ENCODE measurements at places on chromosomes 3 and 15.

DNA sequence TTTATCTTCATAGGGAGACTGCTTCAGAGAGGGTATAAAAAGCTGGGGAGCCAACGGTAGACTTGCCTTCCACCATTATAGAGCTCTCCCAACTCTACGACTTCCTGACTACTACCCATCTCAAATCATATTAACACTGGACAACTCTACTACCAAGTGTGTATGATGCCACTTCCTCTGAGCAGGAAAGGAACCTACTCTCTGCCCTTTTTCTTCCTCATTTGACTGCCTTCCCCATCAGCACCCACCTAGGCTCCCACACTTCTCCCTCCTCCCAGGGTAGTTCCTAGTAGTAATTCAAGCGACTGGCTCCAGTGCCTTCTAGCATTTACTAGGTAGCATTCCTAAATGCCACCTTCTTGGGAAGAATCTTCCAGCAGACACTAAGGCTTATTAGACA is 24.5 kb upstream of the TBL1XR1 start:
- DNase-seq, result no peak
- H3K36me3 ChIP-seq, result peaks cover 3% of the 10 kb centered on the region
- no peak overlapping the region for H3K27ac ChIP-seq
- H3K27me3 ChIP-seq, result no peaks in the 10 kb centered on the region

- H3K27ac ChIP-seq, result no peak overlapping the region
- H3K27me3 ChIP-seq, result no peaks in the 10 kb centered on the region
- DNase-seq, result no peak
- H3K36me3 ChIP-seq, result peaks cover 13% of the 10 kb centered on the region
Observed at GRCh38 chr3:153617463-153617862, 455.4 kb downstream of the RAP2B start.

GRCh38 chr15:70024521-70024920 is 73.2 kb downstream of the TLE3 start:
- H3K27me3 ChIP-seq, result peaks cover 30% of the 10 kb centered on the region
- no peaks in the 10 kb centered on the region for H3K36me3 ChIP-seq

DNA sequence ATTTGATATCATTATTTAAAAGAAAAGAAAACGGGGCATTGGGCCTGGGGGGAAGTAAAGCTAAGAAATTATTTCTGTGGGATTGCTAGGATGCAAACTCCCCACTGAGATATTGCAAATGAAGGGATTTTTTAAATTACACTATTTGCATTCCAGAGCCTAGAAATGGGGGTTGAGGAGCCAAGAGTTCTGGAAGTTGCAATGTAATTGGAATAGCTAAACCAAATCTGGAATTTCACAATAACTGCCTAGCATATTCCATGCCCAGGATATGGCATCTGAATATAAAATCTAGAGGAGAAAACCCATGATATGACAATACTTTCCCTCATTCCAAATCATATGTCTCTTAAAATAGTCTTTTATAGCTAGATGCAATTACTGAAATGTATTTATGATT is 93.0 kb downstream of the CADM2 start:
- no peak overlapping the region for H3K4me3 ChIP-seq
- H3K36me3 ChIP-seq, result no peaks in the 10 kb centered on the region
- H3K4me1 ChIP-seq, result no peaks in the 10 kb centered on the region
- H3K27me3 ChIP-seq, result no peaks in the 10 kb centered on the region

DNA sequence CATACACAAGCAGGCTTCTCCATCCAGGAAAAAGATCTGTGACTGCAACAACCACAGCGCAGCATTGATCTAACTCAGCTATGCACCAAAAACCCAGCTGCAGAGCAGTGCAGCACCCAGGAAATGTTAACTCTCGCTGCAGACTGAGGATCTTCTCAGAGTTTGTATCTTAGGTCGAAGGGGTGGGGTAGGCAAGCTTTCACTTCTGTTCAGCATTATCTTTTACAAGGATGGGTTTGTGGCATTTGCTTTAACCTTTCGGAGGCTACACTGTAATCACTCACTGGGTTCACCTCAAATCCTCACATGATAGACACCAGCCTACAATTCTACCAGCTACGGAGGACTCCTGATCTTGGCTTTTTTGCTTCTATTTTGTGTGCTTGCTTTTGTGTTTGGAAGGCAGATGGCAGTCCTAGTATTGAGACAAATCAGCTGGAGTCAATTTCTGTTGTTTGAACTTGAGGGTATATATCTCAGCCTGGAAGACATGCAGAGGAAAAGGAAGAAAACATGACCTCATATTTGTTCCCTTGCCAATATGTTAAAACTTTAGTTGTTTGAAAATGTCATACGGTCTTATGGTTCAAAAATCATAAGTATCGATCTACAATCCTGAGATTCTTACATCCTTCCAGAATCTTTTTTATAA is 25.2 kb downstream of the LRRK1 start:
- H3K36me3 ChIP-seq, result no peaks in the 10 kb centered on the region
- H3K27ac ChIP-seq, result no peak overlapping the region
- H3K27me3 ChIP-seq, result peaks cover 11% of the 10 kb centered on the region

DNA sequence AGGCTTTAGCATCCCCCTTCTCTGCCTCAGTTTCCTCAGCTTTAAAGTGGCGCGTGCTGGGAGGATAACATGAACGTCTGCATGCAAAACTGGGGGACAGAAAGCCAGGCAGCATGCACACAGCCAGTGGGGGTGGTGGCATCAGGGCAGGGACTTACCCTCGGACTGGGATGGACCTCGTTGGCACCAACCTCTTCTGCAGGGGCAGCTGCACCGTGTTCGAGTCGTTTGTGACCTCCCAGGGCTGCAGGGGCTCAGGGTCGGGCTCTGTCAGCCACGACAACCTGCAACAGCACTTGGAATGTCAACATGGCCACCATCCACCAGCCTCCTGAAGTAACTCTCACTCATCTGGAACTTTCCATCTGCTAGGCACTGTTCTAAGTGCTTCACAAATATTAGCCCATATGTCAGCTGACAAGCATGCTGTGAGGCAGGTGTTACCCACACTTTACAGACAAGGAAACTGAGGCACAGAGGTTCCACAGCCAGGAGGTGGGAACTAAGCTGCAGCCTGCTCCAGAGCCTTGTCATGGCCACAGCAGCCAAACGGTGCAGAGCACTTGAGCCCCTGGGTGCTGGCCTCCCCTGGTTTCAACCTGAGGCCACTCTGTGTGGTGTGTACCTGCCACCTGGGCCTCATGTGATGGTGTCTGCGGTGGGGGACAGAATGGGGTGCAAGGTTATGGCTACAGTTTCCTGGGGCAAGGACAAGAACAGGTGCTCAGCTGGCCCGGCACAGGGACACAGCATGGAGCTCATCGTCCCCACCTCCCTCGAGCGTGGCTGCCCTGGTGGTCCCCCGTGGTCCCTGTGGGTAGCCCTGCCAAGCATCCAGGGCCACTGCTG is 6.7 kb downstream of the C3orf22 start:
- no peak for DNase-seq
- H3K27me3 ChIP-seq, result peaks cover 2% of the 10 kb centered on the region
- no peaks in the 10 kb centered on the region for H3K36me3 ChIP-seq
- no peak overlapping the region for H3K4me3 ChIP-seq
- H3K4me1 ChIP-seq, result no peaks in the 10 kb centered on the region

All from activated CD4-positive, alpha-beta memory T cell treated with anti-CD3 and anti-CD28 coated beads, Interleukin-2, amount 10 ng/mL, durations not matched to agents 7 days and 5 days (primary cell).